ENCODE measurements at places on chromosomes 13 and 19.
A peak's percentile ranks its signal among the peaks of the same experiment; 100 is the strongest.

DNA sequence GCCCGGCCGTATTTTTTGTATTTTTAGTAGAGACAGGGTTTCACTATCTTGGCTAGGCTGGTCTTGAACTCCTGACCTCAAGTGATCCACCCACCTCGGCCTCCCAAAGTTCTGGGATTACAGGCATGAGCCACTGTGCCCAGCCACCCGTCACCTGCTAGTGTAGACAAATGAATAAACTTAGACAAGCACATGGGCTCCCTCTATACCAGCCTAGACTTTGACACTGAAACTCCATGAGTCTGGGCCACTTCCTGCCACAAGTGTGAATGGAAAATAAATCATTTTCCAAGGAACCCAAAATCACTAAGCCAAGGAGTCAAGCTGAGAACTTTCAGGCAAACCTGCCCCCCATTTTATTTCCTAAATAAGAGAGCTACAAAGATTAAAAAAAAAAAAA is 27.0 kb upstream of the TPT1 start:
- no peak for DNase-seq

DNA sequence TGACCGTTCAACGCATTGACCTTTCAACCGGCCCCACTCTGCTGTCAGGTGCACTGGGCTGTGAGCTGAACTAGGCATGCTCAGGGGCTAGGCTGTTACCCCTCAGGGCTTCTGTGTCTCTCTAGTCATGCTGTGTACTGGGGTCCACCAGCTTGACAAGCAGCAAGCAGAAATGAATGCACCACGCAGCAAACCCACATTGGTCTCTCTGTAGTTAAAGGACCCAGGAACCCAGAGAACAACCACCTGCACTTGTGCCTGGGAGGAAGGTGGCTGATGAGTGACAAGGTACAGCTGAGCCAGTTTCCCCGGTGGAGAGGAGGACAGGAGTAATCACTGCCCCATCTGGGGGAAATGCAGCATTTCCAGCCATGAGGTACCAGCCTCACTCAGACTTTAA is 159.9 kb downstream of the USP12 start:
- no peak for DNase-seq

DNA sequence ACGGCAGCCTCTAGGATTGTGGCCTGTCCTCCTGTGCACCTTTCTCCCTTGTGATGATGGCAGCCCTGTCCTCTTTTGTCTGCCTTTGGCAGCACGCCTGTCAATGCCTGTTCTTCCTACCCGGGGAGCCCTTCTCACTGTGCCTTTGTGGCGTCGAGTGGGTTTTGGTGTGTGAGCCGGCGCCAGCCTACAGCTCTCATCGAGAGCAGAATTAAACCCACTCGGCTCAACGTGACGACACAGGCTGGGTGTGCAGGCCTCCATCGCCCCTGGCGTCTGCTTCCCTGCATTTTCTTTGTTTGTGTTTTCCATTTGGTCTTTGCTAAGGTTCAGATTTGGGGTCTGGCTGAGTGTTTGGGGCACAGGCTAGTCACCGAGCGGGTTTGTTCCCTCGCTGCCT is 34.4 kb downstream of the AP1M1 start:
- DNase-seq = no peak

- DNase-seq = peak; percentile 51
These were observed 37.5 kb upstream of the POMP start for GRCh38 chr13:28621449-28621848.

- DNase-seq = peak; percentile 20
These were observed 13.6 kb upstream of the KPNA3 start for GRCh38 chr13:49806126-49806536.
